ENCODE measurements at places on chromosomes 1 and 21. TPM values are rescaled to one million over a fixed set of nuclear protein-coding genes. Genes with fewer than 3 reads are reported as not detected.

- no peak within 1 kb of the TSS for H3K4me3 ChIP-seq
- no peak within 1 kb of the TSS for H3K27ac ChIP-seq
- peaks cover 7% of the 10 kb centered on the region for H3K4me1 ChIP-seq
- no peaks in the 10 kb centered on the region for H3K27me3 ChIP-seq
- no peak for DNase-seq
- H3K36me3 ChIP-seq: peaks cover 2% of the 10 kb centered on the region
Observed at GRCh38 chr1:153626904-153627714, at the start of gene S100A13. TSS of gene S100A13 (minus strand) at chr1:153627505. CDS start at chr1:153626472, 1,033 bp downstream.

GRCh38 chr1:210709701-210710100 is 381.0 kb downstream of the HHAT start:
- DNase-seq: no peak
- H3K4me3 ChIP-seq: no peak overlapping the region
- no peaks in the 10 kb centered on the region for H3K36me3 ChIP-seq
- H3K27ac ChIP-seq: no peak overlapping the region
- peaks cover 2% of the 10 kb centered on the region for H3K4me1 ChIP-seq

GRCh38 chr1:16720351-16721223 is 19.7 kb upstream of the RNU1-4 start:
- H3K27ac ChIP-seq: no peak overlapping the region
- peaks cover 41% of the 10 kb centered on the region for H3K27me3 ChIP-seq
- no peaks in the 10 kb centered on the region for H3K36me3 ChIP-seq
- DNase-seq: peak; percentile 6

CAMK1G gene
- total RNA-seq: not detected

DNA sequence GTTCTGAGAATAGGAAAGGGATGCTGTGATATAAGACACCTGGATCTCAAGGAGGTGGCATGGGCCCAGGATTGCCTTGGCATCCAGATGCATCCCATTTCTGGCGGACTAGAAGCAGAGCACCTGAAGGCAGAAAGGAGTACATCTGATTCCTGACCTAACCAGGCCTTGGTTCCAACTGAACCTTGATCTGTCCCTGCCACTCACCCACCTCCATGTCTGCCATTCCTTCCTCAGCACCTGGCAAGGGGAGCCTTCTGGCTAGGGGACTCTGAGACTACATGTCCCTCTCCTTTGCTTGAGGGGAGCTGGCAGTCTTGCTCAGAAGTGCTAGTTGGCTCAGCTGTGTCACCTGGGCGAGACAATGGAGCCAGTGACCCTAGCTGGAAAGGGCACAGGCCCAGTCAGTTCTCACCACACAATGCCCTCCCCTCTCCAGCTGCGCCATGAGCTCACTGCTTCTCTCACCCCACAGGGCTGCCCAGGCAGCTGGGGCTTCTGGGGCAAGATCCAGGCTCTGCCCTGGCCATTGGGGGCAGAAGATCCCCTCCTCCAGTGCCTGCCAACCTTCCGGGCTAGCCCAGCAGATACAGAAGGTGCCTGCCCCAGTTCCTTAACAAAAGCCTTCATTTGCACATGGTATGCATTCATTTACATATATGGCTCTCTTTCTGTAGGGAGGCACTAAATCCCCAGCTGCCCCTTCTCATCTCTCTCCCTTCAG is 2.9 kb downstream of the IGSF8 start:
- peak overlapping the region; percentile 86 for H3K27ac ChIP-seq
- no peak for DNase-seq
- H3K27me3 ChIP-seq: no peaks in the 10 kb centered on the region
- peaks cover 7% of the 10 kb centered on the region for H3K36me3 ChIP-seq
- H3K4me3 ChIP-seq: no peak overlapping the region

DNA sequence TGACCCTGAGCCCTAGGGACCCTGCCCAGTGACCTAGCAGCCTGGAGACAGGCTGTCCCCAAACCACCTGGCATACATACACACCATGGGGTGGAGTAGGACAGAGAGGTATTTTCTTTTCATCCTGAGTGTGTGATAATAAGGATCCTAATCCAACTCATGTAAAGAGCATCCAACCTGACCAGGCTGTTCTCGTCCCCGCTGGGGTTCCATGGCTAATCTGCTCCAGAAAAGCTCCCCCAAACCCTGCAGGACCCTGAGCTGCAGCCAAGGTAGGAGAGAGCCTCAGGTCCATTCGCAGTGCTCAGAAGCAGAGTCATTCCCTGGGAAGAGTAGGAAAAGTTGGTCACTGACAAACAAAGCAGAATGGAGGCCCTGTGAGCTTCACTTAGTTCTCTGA is 31.4 kb downstream of the KCND3 start:
- DNase-seq: no peak
- no peak overlapping the region for H3K27ac ChIP-seq
- no peak overlapping the region for H3K4me3 ChIP-seq
- peaks cover 5% of the 10 kb centered on the region for H3K27me3 ChIP-seq
- H3K4me1 ChIP-seq: no peaks in the 10 kb centered on the region
- no peaks in the 10 kb centered on the region for H3K36me3 ChIP-seq

CHI3L1 gene
- total RNA-seq: not detected

NBPF20 gene
- 0.60 TPM for total RNA-seq

- H3K4me1 ChIP-seq: no peaks in the 10 kb centered on the region
- peaks cover 10% of the 10 kb centered on the region for H3K27me3 ChIP-seq
- H3K27ac ChIP-seq: no peak overlapping the region
- H3K36me3 ChIP-seq: no peaks in the 10 kb centered on the region
Observed at GRCh38 chr1:83970802-83971201, 28.1 kb downstream of the TTLL7 start.

ARHGEF19 gene
- total RNA-seq: 10.7 TPM

HCRTR1 gene
- total RNA-seq: not detected

DNA sequence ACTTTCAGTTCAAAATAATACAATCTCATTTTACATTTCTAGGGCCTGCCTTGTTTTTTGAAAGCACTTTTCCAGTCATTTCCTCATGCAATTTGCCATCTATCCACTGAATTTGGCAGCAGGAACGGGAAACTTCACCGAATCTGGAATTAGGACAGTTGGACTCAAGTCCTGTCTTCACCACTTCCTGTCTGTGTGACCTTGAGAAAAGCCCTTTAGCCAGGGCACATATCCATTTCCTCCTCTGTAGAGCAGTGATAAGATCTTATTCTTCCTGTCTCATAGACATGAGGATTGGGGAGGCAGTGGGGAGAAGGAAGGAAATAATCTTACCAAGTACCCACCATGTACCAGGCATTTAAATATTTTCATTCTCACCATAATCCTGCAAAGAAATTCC is 12.0 kb downstream of the VAV3 start:
- no peak overlapping the region for H3K27ac ChIP-seq
- H3K4me3 ChIP-seq: no peak overlapping the region
- no peak for DNase-seq
- peaks cover 13% of the 10 kb centered on the region for H3K4me1 ChIP-seq

DNA sequence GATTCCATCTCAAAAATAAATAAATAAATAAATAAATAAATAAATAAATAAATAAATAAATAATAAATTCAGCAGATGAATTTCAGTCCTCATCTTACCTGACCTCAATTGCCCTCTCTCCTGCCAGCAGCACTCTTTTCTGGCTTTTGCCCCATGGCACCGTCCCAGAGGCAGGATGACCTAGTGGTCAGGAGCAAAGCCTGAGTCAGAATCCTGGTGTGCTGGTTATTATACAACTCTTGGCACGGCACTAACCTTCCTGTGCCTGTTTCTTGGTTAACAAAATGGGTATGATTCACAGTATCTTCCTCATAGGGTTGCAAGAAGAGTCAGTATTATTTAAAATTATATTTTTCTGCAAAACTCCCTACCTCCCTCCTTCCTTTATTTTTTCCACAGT is 43.0 kb downstream of the NKAIN1 start:
- H3K27ac ChIP-seq: no peak overlapping the region
- no peak overlapping the region for H3K4me3 ChIP-seq
- no peaks in the 10 kb centered on the region for H3K4me1 ChIP-seq
- no peaks in the 10 kb centered on the region for H3K36me3 ChIP-seq
- H3K27me3 ChIP-seq: no peaks in the 10 kb centered on the region

GRCh38 chr1:33231166-33231565 is 25.1 kb upstream of the ZNF362 start:
- H3K4me3 ChIP-seq: no peak overlapping the region
- H3K4me1 ChIP-seq: peaks cover 1% of the 10 kb centered on the region
- H3K36me3 ChIP-seq: no peaks in the 10 kb centered on the region
- peaks cover 18% of the 10 kb centered on the region for H3K27me3 ChIP-seq
- no peak overlapping the region for H3K27ac ChIP-seq

- no peak overlapping the region for H3K4me3 ChIP-seq
- no peak for DNase-seq
- H3K36me3 ChIP-seq: no peaks in the 10 kb centered on the region
- no peak overlapping the region for H3K27ac ChIP-seq
- H3K27me3 ChIP-seq: no peaks in the 10 kb centered on the region
- no peaks in the 10 kb centered on the region for H3K4me1 ChIP-seq
Observed at GRCh38 chr1:244556263-244556662, 95.2 kb downstream of the CATSPERE start.

- H3K27me3 ChIP-seq: no peaks in the 10 kb centered on the region
- H3K4me3 ChIP-seq: no peak overlapping the region
- H3K4me1 ChIP-seq: peaks cover 12% of the 10 kb centered on the region
- H3K27ac ChIP-seq: no peak overlapping the region
- DNase-seq: no peak
Observed at GRCh38 chr1:202376247-202376646, 27.7 kb downstream of the PPP1R12B start.

- peaks cover 8% of the 10 kb centered on the region for H3K27me3 ChIP-seq
- H3K4me1 ChIP-seq: no peaks in the 10 kb centered on the region
- peak overlapping the region; percentile 68 for H3K27ac ChIP-seq
Observed at GRCh38 chr1:1962752-1963151, 40.8 kb downstream of the CFAP74 start.

- no peaks in the 10 kb centered on the region for H3K4me1 ChIP-seq
- no peak for DNase-seq
- peaks cover 8% of the 10 kb centered on the region for H3K27me3 ChIP-seq
- no peak overlapping the region for H3K27ac ChIP-seq
- no peaks in the 10 kb centered on the region for H3K36me3 ChIP-seq
- no peak overlapping the region for H3K4me3 ChIP-seq
Observed at GRCh38 chr1:29531596-29531995, 295.3 kb downstream of the PTPRU start.

- no peaks in the 10 kb centered on the region for H3K27me3 ChIP-seq
- no peak overlapping the region for H3K4me3 ChIP-seq
- no peak overlapping the region for H3K27ac ChIP-seq
- no peak for DNase-seq
- H3K36me3 ChIP-seq: peaks cover 21% of the 10 kb centered on the region
Observed at GRCh38 chr1:180407051-180407450, 95.3 kb downstream of the ACBD6 start.

LGR6 gene
- total RNA-seq: not detected

DNA sequence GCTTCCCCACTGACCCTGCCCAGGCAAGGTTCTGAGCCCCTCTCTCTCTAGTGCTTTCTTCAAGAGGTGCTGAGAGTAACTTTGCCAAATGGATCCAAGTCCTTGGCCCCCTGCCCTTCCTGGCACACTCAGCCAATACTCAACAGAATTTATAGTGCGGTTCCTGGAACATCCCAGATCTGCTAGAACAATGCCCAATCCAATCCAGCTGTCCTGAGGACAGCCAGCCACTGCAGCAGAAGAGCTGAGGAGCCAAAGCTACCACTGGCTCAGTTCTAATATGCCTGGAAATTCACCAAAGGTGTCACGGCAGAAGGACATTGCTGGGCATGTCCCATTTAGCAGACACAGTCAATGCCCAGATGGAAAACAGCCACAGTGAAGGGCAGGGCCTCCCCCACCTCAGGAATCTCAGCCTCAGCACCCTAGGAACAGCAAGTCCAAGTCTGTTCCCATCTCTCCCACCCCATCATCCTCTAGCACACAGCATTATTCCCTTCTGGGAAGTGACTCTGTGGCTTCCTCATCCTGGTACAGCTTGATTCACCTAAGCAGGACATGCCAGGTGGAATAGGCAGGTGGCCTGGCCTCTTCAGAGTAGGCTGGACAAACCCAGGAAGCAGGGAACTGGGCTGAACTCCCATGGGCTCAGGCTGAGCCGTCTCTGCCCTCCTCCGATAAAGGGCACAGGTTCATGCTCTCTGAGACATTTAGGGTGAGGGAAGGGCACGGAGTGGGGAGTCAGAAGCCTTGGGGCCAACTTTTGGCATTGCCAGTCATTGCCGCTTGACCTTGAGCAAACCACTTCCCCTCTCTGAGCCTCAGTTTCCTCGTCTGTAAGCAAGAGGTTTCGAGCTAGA is 24.6 kb downstream of the PMVK start:
- H3K4me1 ChIP-seq: no peaks in the 10 kb centered on the region
- no peak overlapping the region for H3K27ac ChIP-seq
- no peak for DNase-seq

GRCh38 chr1:209823143-209824041 is 4.4 kb upstream of the UTP25 start:
- H3K27ac ChIP-seq: no peak overlapping the region
- peaks cover 20% of the 10 kb centered on the region for H3K4me1 ChIP-seq
- no peaks in the 10 kb centered on the region for H3K36me3 ChIP-seq

CEPT1 gene
- 42.1 TPM for total RNA-seq

SELENBP1 gene
- not detected for total RNA-seq

FOXO6 gene
- total RNA-seq: not detected

DNA sequence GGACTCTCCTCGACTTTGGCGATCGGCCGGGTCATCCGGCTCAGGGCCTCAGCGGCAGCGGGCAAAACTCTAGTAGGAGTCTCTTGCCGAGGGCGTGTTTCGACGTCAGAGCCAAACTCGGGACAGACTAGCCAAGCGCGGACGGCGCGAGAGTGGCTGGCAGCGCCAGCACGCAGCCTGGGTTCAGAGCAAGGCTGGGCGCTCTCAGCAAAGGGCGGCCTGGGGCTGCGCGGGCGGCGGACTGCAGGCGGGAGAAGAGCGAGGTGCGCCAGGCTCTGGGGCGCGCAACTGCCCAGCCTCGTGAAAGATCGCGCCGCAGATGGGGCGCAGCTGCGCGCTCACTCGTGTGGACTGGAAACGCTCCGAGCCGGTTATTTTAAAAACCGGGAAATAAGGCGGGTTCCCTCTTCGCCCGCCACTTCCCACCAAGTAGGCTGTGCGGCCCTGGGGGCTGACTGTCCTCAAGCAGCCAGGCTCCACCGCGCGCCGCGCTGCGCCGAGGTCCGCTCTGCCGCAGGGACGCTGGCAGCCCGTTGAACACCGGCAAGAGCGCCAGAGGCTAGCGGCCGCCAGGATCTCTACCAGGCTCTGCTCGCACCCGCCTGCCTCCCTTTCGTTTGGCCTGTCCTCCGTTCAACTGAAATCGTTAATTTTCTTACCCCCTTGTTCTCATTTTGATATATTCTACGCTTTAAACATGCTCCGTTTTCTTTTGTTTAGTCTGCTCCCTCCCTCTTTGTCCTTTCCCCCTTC is 2.4 kb downstream of the ALX3 start:
- no peaks in the 10 kb centered on the region for H3K36me3 ChIP-seq
- H3K27ac ChIP-seq: peak overlapping the region; percentile 13

GRCh38 chr1:227728059-227728891 is 6.8 kb downstream of the JMJD4 start:
- H3K27ac ChIP-seq: peak overlapping the region; percentile 77
- peaks cover 21% of the 10 kb centered on the region for H3K4me1 ChIP-seq
- H3K4me3 ChIP-seq: peak overlapping the region; percentile 71
- peaks cover 3% of the 10 kb centered on the region for H3K36me3 ChIP-seq

Measured in activated CD4-positive, alpha-beta T cell treated with anti-CD3 and anti-CD28 coated beads, Interleukin-2, amount 10 ng/mL, durations not matched to agents 7 days and 5 days (primary cell).